ENCODE measurements at places on chromosomes 7 and 10.
A peak's percentile ranks its signal among the peaks of the same experiment; 100 is the strongest.

- no peak for DNase-seq
Measured at GRCh38 chr7:6444516-6445269, 3.1 kb downstream of the DAGLB start.

DNA sequence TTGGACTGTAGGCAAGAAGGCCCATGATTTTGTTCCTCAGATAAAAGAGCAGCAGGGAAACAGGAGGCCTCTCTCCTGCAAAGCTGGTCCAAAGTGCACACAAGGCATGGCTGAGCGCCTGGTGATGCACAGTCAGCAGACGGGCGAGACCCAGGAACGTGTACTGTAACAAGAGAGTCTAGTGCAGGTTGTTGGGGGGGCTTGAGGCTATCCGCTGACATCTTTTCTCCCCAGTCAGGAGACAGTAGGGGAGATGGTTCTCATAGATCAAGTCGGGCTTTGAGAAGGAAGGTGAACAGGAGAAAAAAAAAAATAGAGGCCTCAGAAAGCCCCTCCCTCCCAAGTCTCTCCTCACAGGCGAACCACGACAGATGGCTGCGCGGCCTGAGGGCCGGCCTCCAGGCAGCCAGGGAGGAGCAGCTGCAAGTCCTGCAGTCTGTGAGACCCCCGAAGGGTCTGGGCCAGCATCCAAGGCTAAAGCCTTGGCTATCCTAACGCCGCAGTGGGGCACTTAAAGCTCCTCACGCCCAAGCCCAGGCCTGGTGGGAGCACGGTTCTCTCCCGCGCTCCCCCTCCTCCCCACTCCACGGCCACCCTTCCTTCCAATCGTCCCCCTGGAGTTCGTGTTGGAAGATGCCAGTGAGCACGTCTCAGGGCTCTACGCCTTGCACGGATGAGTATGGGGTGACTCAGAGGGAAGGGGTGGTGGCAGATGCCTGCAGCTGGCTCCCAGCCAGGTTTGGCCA, 68.3 kb downstream of the PRKAG2 start:
- no peak for DNase-seq

- DNase-seq: peak; percentile 23
Measured at GRCh38 chr10:10911471-10911921, 106.2 kb upstream of the CELF2 start.

- DNase-seq: no peak
Measured at GRCh38 chr10:83184641-83185040, 954.7 kb upstream of the GHITM start.

DNA sequence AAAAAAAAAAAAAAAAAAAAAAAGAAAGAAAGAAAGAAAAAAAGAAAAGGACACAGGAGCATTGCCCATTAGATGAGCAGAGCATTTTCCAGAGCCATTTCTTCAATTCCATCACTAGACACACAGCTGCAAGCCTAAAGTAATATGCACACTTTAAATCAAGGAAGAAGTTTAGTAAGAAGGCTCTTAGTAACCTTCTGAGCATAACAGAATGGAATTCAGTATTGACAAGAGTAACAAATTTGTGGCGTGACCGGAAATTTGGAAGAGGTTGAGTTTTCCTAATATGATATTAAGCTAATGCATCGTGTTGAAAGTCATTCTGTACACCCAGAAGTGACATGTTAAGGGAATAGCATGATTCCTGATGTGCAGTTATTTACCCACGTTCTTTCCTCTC, 35.3 kb downstream of the SMURF1 start:
- no peak for DNase-seq

DNA sequence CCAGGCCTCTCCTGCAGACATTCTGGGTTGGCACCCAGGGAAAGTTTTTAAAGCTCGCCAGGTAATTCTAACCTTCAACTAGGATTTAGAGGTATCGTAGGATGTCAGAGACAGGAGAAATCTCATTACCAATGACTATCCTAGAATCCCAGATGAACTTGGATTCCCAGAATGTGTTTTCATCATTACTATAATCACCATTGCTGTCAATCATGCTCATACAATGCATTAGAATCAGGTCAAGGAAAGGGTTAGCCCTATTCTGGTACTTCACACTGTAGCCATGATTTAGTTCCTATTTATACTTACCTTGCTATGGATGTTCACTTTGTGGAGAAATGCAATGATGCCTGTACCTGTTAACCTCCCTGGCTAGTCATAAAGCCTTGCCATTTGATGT, 67.0 kb upstream of the GPR158 start:
- DNase-seq: no peak

GRCh38 chr10:48451969-48452878, 145.7 kb downstream of the MAPK8 start:
- no peak for DNase-seq

DNA sequence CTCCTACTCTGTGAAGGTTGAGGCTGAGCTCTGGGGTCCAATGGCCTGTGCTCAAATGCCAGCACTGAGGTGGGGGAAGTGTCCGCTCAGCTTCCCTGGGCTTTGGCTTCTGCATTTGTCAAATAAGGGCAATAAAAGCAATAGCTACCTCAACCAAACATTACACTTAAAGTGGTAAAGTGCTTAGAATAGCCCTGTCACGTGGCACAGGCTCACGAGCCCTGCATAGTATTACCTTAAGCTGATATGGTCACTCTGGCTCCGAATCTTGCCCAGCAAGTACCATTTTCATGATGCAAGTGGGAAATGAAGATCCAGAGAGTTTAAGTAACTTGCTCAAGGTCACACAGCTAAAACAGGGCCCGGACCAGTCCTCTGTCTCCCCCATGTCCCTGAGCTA, 451.1 kb upstream of the ZMIZ1 start:
- no peak for DNase-seq

DNA sequence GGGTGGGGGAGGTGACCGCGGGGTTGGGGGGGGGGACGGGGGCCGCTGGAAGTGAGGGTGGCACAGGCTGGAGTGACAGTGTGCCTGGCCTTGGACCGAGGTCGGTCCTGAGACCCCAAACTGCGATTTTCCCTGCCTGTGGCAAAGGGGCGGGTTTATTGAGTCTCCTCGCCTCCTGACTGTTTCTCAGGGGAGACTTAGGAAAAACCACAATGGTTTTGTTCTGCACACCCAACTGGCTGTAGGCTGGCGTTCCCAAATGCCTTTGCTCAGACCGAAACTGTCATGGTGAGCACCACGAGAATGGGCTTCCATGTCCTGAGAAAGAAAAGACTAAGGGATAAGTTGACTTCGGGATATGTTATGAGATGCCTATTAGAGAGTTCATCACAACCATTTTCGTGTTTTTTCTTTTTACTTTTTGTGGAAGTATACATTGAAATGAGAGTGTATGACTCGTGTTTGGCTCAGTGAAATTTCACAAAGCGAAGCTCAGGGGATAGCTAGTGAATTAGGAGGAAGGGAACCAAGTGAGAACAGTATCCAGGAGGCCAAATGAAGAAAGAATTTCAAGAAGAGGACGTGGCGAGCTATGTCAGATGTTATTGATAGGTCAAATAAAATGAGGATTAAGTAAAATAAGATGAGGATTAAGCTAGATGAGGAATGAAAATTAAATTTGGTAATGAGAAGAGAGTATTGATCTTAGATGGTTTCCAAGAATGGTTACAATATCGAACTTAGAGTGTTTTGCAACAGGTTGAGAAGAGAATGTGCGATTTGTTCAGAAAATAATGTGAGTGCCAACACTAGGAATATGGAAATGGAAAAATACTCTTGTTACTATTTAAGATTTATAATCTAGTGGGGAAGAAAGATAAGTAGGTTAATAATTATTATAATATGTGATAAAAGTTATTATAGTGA, 918 bp downstream of the NET1 start:
- DNase-seq: no peak

DNA sequence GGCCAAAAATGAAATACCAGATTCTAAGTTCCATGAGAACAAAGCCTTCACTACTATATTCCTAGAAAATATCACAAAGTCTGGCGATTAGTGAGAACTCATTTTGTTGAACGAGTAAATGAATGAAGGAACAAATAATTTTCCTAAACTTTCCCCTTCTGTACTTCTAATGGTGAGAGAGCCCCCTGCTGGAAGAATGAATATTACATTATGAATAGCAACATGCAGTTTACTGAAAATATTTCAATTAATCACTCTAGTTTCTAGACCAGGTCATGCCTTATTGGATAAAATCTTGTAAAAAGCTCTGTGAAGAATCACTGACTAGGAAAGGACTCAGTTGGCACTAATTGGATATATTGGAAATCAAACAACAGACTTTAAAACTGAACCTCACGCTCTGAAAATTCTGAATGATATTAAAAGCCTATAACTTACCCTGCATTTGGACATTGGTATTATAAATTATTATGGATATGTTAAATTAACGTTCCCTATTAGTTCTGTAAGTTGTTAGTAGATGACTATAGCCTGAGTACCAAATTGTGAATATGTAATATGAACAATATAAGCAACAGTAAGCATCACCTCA, 32.4 kb upstream of the MTPN start:
- no peak for DNase-seq

DNA sequence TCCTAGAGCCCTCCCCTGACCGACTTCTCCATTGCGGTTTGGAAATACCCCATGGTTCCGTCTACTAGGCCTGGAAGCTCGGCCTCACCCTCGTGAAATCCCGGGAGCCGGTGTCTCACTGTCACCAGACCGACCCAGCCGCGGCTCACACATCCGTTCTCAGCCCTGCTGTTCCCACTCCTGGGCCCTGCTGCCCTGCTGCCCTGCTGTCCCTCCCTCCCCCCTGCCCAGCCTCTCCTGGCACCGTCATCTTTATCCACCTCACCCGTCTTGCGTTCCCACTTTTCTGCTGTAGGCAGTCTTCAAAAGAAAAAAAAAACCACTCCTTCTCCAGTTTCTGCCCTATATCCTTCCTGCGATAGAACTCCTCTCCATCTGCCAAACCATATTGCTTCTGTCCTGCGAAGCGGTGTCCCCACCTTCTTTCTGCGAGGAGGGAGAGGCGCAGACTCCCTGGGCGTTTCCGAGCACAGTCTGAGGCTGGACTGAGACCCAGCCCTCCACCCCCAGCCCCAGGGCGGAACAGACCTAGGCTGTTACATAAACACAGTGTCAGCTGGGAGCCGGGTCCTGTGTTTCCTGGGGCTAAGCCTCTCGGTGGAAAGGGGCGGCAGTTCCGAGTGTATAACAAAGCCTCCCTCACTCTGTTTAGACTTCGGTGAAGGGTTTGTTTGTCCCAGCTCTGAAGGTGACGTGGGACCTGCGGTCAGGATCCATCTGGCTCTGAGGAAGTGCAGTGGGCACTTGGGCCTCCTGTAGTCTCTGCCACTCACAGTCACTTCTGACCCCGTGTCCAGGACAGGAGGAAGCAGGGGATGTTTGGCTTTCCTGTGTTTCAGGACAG, 2.8 kb downstream of the AGAP3 start:
- DNase-seq: no peak

DNA sequence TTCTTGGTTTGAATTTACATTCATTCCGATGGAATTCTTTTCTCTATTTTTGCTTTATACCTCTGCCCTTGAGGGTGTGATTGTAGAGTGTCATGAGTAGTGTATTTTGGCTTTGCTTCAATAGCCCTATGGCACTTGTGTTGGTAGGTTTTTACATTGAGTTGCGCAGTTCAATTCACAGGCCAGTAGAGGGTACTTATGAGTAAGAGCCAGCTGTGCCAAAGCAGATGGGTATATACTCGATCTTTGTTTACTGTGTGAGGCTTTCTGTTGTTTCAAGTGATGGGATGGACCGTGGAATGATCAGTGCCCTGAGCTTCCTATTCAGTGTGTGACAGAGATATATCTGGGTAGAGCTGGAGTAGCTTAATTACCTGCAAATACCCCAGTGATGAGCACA, 4.3 kb upstream of the AKR1C3 start:
- no peak for DNase-seq

DNA sequence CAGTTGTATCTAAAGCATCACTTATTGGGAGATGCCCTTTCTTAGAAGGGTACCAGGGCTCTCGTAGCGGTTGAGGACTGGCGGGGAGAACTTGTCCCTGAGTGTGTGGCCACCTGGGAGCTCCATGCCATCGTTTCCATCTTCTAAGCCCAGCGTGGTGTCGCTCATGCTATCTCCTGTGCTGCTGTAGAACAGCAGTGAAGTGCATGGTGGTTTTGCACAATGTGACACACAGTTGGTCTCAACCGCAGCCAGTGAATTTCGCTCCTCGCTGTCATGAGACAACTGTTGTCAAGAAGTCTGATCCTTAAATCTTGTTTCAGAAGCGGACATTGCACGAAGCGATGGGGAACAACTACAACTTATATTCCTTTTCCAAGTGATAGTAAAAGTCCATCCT, 283.4 kb downstream of the GRID1 start:
- no peak for DNase-seq

DNA sequence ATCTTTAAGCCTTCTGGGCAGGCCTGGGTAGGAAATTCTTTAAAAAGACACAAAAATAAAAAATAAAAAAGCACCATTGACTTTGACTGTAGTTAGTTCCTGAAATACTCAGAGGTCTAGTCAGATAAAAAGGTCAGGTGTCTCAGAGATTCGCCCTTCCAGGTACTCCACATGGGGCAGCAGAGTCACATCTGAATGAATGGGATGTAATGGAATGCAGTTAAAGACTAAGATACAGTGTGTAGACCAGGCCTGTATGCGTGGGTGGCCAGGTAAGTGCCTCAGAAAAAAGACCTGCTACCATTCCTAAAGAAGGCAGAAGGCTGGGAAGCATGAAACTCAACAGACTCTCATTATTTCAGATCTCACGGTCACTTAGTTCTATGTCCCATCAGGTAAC, 68.6 kb upstream of the SEM1 start:
- DNase-seq: no peak

GRCh38 chr10:120396228-120396627, 60.8 kb upstream of the PLPP4 start:
- no peak for DNase-seq
